ENCODE measurements at places on chromosomes 1 and 21.
A peak's percentile ranks its signal among the peaks of the same experiment; 100 is the strongest.

GRCh38 chr1:164137273-164137925, 421.6 kb upstream of the PBX1 start:
- DNase-seq: no peak

GRCh38 chr1:192376374-192376773, 59.6 kb downstream of the RGS21 start:
- no peak for DNase-seq

- no peak for DNase-seq
These were observed 40.7 kb downstream of the MAP3K21 start for GRCh38 chr1:233368106-233368788.

- no peak for DNase-seq
These were observed 10.3 kb upstream of the PRELP start for GRCh38 chr1:203465146-203465798.

- DNase-seq: no peak
These were observed 3.0 kb upstream of the LCE3C start for GRCh38 chr1:152596986-152597385.

- DNase-seq: no peak
These were observed 799.3 kb upstream of the CXADR start for GRCh38 chr21:16713331-16714117.

- DNase-seq: no peak
These were observed 321.1 kb downstream of the KCTD3 start for GRCh38 chr1:215888159-215888558.

DNA sequence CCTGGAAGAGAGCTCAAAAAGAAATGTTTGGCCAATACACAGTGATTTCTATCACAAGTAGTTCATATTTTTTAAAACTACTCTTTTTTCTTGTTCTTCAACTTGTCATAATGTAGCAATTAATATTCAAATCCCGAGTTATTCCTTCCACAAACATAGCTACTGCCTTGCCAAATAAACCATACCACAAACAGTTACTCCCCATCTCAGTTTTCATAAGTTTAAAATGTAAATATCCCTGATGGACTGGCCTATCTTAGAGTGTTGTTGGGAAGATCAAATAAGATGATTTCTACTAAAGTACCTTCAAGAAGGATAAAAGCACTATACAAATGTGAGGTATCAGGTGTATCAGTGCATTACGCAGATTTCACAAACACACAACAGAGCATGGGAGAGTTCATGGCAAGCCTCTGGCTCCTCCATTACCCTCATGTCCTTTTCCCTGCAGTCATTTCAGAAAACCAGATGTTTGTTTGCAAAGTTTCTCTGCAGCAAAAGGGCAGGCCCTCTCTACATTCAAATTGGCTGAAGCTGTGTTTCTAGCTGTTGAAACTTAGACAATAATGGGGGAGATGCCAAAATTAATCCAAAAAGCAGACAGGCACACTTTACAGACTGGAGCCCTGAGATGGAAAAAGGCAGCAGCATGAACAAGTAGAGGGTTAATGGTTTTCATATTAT, 16.1 kb downstream of the WLS start:
- DNase-seq: no peak

DNA sequence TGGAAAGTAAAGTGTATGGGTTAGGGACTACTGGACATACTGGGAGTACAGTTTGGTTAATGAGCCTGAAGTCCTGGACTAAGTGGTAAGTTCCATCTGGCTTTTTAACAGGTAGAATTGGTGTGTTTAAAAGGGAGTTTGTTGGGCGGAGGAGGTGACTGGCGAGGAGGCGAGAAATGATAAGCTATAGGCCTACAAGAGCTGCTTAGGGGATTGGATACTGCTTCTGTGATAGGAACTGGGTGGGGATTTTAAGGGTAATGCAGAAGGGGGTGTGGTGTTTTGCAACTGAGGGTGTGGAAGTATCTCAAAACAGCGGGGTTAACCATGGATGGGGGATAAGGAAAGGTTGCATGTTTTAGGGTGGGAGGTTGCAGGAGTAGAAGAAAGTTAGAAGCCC, 3.5 kb downstream of the ERVH48-1 start:
- DNase-seq: no peak

GRCh38 chr1:157288996-157289395, 150.8 kb upstream of the ETV3 start:
- no peak for DNase-seq

- no peak for DNase-seq
These were observed 879.4 kb downstream of the MRPL39 start for GRCh38 chr21:24727803-24728440.

- DNase-seq: peak; percentile 26
These were observed 700 bp upstream of the SYDE2 start for GRCh38 chr1:85201340-85202091.

- no peak for DNase-seq
These were observed 89.2 kb downstream of the CASZ1 start for GRCh38 chr1:10707208-10707607.

DNA sequence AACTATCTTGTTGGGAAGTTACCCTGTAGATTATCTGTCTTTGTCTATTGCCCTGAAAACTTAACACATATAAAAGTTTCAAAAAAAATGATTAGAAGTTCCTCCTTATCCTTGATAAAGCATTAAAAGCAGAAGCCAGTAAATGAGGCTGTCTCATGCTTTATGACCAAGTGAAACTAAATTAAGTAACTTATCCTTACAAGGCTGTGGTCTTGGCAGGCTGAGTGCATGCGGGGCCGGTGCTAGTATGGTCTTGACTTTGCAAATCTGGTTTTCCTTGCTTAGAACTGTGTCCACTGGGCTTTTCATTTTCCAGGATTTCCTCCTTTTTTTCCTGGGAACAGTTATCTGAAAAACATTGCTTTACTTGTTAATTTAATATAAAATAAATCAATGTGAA, 43.1 kb downstream of the PCNX2 start:
- DNase-seq: no peak

- DNase-seq: no peak
These were observed 554 bp upstream of the SLC39A1 start for GRCh38 chr1:153963850-153964331.

- DNase-seq: no peak
These were observed 8.7 kb downstream of the GRHL3 start for GRCh38 chr1:24327891-24328290.

GRCh38 chr1:87497380-87498203, 168.9 kb downstream of the LMO4 start:
- no peak for DNase-seq

- no peak for DNase-seq
These were observed 31.8 kb downstream of the ZNF644 start for GRCh38 chr1:90989990-90990389.

DNA sequence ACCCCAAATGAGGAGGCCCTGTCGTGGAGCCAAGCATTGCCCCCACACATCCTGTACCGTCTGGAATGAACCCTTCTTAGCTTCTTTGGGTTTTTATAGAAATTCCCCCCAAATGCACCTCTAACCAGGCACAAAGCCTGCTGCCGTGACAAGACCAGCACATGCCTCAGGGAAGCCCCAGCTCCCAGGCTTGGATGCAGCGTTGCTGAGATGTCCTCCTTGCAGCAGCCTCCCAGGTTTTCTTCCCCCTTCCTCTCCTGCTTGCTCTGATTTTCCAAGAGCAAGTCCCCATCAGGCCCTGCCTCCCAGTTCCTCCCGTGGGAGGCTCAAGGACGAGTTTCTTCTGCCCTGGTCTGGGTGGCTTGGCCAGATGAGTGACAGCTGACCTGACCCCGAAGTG, 119.0 kb upstream of the VAMP3 start:
- DNase-seq: no peak

- no peak for DNase-seq
These were observed 2.5 kb upstream of the TRAPPC3 start for GRCh38 chr1:36151845-36152203.

GRCh38 chr1:167923324-167924056, 9.6 kb upstream of the ADCY10 start:
- DNase-seq: no peak

- DNase-seq: no peak
These were observed 28.6 kb upstream of the MX1 start for GRCh38 chr21:41397471-41397891.

DNA sequence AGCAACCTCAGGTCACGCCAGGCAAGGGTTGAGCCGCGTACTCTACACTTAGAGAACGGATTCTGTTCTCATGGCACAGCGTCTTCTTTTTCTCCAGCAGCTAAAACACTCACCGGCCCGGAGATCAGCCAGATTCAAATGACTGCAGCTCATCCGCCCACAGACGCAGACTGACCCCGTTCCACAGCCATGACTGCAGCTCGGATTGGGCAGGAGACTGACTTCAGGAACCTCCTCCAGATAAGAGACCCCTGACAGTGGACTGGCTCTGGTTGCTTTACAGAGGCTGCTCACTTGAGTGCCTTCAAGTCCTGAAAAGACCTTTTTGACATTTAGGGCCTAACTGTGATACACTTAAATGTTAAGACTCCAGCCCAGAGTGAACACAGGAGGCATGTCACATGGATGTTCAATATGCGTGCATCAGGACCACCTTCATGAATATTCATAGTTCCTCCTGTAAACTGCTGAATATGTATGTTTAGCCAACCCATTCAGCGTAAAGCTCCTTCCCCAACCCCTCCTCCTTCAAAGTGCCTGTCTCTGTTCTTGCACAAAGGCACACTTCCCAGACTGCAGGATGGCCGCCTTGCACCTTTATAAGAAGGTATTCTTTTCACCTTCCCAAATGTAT, 42.6 kb downstream of the BACE2 start:
- no peak for DNase-seq

GRCh38 chr1:177471244-177471643, 300.5 kb downstream of the BRINP2 start:
- no peak for DNase-seq

DNA sequence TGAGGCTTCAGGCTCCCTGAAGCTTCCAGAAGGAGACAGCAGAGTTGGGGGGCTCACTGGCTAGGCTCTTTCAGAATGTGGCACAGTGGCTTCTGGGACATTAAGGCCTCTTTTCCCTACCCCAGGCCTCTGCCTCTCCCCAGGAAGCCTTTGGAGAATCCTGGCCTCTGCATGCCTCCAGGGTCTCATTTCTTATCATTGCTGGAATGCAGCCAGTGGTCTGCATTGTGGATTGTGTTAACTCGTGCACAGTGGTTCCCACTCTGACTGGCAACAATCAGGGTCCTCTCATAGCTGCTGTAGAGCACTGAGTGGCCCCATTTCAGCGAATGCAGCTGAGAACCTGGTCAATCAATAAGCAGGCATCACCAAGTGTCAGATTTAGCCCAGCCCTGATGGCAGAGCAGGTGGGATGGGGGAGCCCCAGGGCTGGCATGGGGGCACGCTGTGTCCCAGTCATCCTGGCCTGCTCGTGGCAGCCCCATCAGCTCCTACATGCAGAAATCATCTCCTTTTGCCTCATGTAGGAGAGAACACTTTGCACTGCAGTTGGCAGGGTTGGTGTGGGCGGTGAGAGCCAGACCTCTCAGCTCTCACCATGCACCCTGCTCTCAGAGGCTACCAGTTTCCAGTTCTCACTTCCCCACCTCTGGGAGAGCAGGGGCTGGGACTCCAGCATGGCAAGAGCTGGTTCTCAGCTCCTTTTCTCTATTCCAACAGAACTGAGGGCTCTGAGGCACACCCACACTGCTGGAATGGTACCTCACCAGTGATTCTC, 13.4 kb downstream of the ADORA1 start:
- no peak for DNase-seq

- DNase-seq: no peak
These were observed 68.5 kb downstream of the TPR start for GRCh38 chr1:186306533-186306932.

DNA sequence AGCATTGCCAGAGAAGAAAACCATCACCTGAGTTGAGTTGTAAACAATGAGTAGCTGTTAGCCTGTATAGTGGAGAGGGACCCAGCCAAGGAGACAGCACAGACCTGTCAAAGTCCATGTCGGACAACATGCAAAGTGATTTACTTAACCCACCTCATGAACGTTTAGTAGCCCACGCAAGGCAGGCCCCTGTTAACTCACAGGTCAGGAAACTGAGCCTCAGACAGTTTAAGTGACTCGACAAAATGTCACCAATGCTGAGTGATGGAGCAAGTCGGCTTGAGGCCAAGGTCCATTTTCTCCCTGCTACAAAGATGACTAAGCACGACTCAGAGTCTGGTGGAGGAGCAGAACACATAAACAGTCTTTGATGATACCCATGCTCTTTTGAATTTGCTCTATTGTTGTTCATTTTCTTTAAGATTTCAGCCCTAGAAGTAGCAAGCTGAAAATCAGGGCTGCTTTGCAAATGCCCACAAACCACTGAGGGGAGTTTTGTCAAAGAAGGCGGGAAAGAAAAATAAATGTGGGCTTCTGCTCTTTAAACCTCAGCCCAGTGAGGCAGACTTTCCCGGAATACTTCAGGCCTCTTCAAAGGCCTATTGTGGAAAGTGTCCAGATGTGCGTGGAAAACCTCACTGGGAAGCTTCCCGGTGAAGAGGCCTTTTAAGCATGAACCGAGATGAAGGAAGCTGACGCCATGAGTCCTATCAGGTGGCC, 83.8 kb upstream of the HOOK1 start:
- peak; percentile 56 for DNase-seq

- DNase-seq: no peak
These were observed 37.4 kb upstream of the SAMD11 start for GRCh38 chr1:886311-886710.

DNA sequence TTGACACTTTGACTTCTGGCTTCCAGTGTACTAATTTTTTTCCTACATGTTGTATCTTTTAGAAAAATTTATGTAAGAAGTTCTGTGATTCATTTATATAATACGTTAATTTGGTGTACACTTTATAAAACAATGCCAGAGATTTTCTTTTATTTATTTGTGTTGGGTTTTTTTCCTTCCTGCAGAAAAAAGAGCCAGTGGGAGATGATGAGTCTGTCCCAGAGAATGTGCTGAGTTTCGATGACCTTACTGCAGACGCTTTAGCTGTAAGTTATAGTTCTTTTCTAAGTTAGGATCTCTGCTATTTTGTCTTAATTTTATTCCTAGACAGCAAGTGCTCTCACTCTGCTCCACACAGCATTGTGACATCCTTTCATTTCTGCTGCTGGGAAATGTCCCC, 14.4 kb downstream of the SARS1 start:
- DNase-seq: no peak

GRCh38 chr21:45546636-45547544, 4.7 kb upstream of the SLC19A1 start:
- DNase-seq: no peak

DNA sequence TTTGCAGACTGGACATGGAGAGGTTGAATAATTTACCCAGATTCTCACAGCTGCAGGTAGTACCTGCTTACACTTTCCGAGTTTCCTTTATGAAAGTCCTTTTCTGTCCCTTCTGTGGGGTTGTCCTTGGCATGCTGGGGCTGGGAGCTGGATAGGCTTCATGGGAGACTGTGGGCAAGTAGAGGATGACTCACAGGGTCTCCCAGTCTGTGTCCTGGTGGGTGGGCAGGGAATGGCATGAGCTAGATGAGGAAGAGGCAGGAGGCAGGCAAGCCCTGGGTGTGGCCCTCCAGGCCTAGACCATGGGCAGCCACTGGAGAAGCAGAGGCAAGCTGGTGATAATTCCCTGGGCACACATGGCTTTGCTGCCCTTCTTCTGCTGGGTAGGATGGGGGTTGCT, 80.6 kb downstream of the NAV1 start:
- DNase-seq: no peak

GRCh38 chr1:64097859-64098258, 105.6 kb upstream of the UBE2U start:
- DNase-seq: no peak

All from anterior cingulate cortex (tissue), 58 donors.